ENCODE measurements at places on chromosomes 3 and 15.

GRCh38 chr3:179182902-179183301, 34.7 kb downstream of the PIK3CA start:
- DNase-seq: no peak

DNA sequence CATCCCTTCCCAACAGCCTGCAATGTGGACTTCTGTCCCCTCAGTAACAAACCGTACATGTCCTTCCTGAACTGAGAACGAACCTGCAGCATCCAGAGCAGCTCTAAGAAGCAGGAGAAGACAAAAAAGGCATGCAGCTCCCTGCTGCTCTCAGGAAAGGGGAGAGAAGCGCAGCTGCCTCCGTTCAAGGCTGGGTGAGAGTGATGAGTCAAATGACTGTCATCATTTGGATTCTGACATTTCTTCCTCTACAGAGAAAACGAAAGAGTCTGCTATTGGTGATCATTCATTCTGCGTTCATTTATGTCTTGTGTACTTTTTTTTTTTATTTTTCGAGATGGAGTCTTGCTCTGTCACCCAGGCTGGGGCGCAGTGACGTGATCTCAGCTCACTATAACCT, 677.8 kb downstream of the FHIT start:
- no peak for DNase-seq

DNA sequence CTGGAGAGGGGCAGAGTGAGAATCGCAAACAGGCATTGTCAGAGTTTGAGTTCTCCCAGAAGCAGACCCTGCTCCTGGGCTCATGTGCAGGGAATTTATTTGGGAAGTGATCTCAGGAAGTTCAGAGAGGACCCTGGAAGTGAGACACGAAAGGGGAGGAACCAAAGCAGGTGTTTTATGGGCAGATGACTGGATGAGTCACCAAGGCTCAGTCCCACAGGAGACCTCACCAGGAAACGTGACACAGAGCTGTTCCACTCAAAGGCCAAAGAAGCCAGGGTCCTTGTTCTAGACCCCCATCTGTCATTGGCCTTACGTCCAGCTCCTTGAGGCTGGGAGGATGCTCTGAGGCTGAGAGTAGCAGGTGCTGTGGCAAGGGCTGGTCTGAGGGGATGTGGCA, 43.4 kb upstream of the SEC22A start:
- no peak for DNase-seq

- DNase-seq: no peak
Measured at GRCh38 chr3:126517291-126517951, at the start of gene UROC1. Gene UROC1 (minus strand): TSS chr3:126517773. CDS start chr3:126517719, 54 bp downstream.

DNA sequence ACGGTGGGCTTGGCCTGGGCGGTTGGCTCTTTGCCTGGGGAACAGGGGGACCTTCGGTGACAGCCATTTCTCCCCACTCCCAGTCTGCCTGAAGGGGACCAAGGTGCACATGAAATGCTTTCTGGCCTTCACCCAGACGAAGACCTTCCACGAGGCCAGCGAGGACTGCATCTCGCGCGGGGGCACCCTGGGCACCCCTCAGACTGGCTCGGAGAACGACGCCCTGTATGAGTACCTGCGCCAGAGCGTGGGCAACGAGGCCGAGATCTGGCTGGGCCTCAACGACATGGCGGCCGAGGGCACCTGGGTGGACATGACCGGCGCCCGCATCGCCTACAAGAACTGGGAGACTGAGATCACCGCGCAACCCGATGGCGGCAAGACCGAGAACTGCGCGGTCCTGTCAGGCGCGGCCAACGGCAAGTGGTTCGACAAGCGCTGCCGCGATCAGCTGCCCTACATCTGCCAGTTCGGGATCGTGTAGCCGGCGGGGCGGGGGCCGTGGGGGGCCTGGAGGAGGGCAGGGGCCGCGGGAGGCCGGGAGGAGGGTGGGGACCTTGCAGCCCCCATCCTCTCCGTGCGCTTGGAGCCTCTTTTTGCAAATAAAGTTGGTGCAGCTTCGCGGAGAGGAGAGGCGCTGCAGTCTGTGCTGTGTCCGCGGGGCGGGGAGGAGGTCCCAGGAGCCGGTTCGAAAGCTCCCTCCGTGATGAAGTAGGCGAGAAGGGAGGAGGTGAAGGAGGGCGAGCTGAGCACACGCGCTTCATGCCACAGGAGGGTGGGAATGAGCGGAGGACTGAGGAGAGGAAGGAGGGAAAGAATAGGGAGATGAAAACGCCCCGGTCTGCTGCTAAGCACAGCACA, 9.6 kb downstream of the CLEC3B start:
- no peak for DNase-seq

DNA sequence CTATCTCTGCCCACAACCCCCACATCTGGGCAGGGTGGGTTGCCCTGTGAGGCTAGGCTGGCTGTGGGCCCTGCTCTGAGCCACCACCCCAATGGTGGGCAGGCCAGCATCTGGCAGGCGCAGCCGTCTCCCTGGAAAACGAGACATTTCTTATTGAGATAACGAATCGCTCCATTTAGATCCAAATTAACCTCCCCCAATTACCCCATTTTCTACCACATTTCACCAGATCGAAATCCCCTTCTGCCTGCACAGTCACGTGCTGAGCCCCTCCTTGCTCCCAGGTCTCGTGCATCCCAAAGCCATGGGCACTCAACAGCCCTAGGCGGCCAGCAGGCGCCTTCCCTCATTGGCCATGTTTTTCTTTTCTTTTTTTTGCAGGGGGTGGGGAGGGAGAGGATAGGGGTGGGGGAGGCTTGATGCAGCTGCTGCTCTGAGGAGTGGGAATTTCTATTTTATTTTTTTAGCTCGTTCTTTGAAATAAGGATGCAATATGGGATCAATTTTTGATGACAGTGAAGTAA, 53.0 kb upstream of the TMEM115 start:
- DNase-seq: no peak

DNA sequence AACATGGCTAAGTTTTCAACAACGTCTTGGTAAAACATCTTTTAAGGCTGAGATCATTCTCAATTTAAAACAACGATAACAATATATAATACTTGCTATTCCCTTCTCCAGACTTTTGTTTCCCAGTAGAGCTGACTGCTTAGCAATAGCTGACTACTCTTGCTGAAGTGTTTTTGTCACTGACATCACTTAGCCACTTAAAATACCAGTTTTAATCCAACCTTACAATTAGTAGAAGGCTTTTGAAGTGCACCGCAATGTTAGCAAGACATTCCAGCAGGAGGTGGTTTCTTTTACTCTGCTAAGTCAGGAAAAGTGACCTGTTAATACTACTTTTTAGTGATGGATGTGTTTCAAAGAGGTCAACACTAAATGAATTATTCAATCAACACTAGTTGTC, 28.7 kb upstream of the GBE1 start:
- no peak for DNase-seq

DNA sequence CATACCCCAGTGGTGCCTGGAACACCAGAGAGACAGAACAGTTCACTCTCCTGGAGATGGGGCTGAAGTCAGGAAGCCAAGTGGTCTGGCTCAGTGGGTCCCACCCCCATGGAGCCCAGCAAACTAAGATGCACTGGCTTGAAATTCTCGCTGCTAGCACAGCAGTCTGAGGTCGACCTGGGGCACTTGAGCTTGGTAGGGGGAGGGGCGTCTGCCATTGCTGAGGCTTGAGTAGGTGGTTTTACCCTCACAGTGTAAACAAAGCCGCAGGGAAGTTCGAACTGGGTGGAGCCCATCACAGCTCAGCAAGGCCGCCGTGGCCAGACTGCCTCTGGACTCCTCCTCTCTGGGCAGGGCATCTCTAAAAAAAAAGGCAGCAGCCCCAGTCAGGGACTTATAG, 272.0 kb downstream of the KLF13 start:
- no peak for DNase-seq

GRCh38 chr3:8816106-8816505, 46.7 kb upstream of the OXTR start:
- no peak for DNase-seq

DNA sequence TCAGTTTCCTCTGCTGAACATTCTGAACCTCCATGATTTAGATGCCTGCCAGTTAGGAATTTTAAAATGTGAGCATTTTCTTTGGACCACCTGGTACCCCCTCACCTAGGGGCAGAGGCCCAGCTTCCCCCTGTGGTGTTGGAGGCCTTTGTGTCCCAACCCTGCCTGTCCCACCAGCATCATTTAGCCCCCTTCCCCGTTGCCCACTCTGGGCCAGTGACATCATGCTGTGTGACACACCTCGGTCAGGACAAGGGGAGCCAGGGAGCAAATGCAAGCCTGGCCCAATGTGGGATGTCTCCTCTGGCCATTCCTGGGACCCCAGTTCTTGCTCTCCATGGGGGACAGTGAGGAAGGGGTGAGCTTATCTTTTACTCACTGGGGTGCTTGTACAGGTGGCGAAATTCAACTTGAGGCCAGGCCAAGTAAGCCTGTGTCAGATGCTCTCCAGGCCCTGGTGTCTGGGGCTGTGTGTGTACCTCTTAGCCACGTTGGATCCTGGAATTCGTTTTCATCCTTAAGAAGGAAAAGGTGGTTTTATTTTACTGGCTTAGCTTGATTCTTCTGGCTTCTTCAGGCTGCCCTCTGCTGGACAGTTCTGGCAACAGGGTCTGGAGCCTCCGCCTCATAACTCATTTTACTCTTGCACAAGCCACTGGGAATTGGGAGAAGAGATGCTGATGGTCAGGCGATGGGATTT, 49.7 kb upstream of the MYZAP start:
- DNase-seq: no peak

GRCh38 chr3:35601959-35602358, 37.4 kb upstream of the ARPP21 start:
- DNase-seq: no peak

DNA sequence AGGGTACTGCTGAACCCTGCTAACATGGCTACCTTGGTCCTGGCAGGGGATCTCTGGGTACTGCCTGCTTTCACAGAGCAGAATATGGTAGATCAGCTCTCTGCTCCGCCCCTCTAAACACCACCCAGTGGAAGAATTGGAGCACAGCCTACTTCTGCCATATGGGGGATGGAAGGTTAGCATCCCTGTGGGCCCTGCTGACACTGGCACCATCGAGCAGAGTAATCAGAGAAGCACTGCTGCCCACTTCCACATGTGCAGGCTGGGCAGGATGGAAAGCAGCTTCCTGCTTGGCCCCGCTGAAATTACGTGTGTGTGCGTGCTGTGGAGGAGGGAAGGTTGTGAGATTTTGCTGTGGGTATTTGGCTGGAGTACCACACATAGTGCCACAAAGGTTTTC, 24.8 kb downstream of the CCR1 start:
- DNase-seq: no peak

- no peak for DNase-seq
Measured at GRCh38 chr3:178147001-178147400, 389.2 kb upstream of the KCNMB2 start.

All from T-helper 17 cell (primary cell).